Stimulated activated effector memory CD8-positive, alpha-beta T cell treated with anti-CD3 and anti-CD28 coated beads, Interleukin-12 subunit alpha, Interleukin-12 subunit beta, amount 100 ng/mL, for 72 hours (primary cell): ENCODE measurements at places on chromosomes 13 and 19.

DNA sequence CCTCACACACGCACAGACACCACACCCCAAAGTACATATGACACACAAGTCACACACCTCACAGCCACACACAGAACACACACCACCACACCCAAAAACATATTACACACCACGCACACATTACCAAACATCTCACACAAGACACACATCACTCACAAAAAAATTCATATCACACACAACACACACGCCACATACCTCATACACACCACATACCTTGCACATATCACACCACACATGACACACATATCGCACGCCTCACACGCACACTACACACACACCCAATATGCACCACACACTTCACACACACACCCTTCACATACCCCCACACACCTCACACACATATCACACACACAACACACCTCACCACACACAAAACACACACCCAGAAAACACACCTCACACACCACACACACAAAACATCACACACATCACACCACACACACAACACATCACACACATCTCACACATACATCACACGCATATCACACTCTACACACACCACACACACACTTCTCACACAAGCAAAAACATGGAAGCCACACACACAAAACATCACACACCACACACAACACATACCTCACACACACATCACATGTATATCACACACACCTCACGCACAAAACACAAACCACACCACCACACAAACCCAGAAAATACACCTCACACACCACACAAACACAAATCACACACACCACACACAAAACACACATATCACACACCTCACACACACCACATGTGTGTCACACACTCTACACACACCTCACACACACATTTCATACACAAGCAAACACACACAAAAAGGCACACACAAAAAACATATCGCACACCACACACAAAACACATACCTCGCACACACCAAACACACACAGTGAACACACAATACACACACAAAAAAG lies 132.1 kb downstream of the CRYL1 start:
- DNase-seq: no peak

GRCh38 chr13:99929866-99930265 lies 41.7 kb downstream of the ZIC5 start:
- DNase-seq: no peak

DNA sequence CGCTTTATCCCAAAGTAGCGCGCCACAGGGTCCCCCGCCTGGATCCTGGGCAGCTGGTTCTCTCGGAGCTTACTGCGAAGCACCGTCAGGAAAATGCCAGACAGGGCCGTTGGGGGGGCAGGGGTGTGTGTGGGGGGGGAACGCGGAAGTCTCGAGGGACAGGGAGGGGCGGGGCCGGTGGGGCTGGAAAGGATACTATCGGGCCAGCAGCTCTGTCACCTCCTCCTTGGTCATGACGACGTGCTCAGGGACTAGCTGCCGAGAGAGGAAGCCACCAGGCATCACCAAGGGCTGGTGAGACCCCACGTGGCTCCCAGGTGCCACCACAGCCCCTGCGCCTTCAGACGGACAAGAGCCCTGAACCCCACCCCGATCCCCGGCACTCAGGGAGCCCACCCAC lies 5.3 kb downstream of the POLR2E start:
- DNase-seq: no peak

DNA sequence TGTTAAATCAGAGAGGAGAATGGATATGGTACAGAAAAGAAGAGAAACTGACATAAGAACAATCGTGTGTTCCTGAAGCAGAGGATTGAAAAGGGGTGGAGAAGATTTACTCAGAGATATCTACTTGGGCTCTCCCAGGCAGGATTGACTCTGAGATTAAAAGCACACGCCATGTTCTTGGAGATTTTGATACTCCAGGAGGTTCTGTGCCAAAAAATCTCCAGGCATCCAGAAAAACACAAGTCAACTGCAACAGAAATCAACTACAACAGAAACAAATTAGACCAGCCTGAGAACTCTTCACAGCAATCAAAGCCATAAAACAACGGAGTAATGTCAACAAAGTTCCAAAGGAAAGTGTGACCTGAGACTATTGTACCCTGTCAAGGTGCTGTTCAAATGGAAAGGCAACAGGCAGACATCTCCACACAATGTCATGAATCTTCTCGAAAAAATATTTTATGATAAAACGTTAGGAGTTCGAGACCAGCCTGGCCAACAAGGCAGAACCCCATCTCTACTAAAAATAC lies 104.2 kb downstream of the UBL3 start:
- DNase-seq: no peak

- DNase-seq: peak; percentile 69
Observed at GRCh38 chr19:48837051-48837524, 797 bp upstream of the HSD17B14 start.

DNA sequence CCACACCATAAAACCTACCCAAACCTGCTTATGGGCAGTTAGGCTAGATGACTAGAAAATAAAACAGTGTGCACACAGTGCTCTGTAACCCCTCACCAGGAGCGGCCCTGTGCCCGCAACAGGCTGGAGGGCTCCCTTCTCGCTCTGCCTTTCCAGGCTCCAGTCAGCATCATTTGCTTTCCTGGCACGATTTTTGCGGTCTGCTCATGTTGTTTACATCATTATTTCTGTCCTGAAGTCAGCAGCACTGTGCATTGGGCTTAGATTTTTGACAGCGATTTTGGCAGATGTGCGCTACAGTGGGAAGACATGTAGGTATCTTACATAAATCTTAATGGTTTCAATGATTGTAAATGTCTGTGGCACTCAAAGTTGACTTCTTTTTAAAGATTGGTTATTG lies 344.0 kb downstream of the MTUS2 start:
- no peak for DNase-seq

GRCh38 chr13:22461854-22462490 lies 718.8 kb upstream of the SGCG start:
- DNase-seq: no peak

DNA sequence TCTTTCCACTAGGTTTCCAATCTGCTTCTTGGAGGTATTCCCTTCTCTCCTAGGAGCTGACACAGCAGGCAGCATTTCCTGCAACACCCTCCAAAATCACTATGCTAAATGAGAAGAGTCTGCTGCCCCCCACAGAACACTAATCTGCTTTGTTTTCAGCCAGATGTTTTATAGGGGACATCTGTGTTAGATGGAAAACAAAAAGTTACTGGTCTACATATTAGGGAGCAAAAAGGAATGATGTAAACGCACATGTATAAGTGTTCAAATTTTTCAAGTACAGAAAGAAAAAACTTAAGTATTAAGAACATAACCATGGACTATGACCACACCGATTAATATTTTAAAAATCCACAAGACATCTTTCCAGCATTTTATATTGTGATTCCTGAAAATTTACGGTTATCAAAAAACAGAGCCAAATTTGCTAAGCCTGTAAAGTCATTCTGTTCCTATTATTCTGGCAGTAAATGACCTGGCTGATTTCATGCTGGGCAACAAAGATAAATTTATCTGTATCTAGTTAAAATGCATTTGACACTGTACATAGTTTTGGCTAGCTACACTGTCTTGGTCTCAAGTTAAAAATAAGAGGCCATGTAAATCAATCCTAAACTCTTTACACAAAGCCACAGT lies 63.3 kb downstream of the DCLK1 start:
- DNase-seq: no peak

- DNase-seq: no peak
Observed at GRCh38 chr19:2327773-2328400, 499 bp downstream of the LSM7 start.

- DNase-seq: no peak
Observed at GRCh38 chr19:5447700-5448311, 7.4 kb upstream of the ZNRF4 start.

DNA sequence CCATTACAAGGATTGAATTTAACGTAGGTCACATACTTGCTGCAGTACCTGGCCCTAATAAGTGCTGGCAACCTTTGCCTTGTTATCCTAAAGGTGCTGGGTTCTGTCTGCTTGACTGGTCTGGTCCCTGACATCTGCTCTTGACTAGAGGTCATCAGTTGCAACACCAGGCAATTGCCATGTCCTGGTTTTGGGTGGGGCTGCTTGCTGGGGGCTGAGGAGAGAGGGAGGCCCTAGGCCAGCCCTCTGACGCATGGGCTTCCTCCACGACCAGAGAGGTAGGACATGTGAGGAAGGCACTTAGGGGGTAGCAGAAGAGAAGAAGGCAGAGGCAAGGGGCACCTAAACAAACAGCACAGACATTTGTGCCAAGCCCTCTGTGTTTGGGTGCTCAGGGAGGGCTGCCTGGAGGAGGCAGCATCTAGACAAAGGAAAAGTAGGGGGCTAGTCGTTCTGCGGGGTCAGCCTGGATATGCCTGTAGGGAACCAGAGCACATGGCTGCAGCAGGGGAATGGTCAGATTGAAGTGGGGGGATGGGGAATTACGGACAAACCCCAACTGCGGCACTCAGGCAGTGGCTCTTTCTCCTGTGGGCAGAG lies 21.7 kb downstream of the VSTM2B start:
- DNase-seq: no peak

GRCh38 chr13:90272356-90272755 lies 1075.1 kb upstream of the MIR17HG start:
- DNase-seq: no peak

- DNase-seq: no peak
Observed at GRCh38 chr19:38073841-38074685, 150.0 kb downstream of the DPF1 start.

- DNase-seq: no peak
Observed at GRCh38 chr13:47594833-47595232, 406.2 kb downstream of the SUCLA2 start.

DNA sequence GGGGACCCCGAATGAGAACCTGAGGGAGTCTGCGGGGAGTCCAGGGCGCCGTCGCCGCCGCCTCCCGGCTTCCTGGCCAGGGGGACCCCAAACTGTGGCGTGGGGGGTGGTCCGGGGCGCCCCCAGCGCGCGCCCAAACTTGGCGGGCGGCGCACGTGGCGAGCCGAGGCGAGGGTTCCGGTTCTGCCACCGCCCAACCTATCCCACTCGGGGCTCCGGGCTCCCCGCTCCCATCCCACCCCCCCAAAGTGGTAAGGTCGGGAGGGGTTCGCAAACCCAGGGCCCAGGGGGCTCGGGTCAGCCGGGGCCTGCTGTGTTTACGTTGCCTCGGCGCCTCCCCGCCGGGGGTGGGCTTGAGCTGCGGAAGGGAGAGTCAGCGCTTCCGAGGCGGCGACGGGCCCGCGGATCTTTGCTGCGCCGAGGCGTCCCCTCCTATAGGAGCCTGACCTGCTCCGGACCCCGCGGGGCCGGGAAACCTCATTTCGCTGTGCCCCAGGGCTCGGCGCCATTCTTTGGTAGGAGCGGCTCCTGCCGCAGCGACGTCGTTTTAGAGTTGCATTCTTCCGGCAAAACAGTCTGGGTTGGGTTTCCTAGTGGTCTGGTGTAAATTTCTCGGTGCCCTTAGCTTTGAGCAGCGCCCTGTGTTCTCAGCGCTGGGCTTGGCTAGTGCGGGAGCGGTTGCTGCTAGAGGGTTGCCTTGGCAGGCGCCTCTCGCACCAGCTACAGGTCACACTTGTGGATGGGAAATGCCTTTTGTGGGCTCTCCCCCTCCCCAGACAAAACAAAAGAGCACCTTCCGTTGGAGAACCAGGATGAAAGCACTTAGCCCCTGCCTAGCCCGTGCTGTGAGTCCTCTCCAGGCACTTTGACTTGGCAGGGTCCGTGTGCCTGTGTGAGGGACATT lies 1.2 kb downstream of the DAZAP1 start:
- DNase-seq: peak; percentile 41

DNA sequence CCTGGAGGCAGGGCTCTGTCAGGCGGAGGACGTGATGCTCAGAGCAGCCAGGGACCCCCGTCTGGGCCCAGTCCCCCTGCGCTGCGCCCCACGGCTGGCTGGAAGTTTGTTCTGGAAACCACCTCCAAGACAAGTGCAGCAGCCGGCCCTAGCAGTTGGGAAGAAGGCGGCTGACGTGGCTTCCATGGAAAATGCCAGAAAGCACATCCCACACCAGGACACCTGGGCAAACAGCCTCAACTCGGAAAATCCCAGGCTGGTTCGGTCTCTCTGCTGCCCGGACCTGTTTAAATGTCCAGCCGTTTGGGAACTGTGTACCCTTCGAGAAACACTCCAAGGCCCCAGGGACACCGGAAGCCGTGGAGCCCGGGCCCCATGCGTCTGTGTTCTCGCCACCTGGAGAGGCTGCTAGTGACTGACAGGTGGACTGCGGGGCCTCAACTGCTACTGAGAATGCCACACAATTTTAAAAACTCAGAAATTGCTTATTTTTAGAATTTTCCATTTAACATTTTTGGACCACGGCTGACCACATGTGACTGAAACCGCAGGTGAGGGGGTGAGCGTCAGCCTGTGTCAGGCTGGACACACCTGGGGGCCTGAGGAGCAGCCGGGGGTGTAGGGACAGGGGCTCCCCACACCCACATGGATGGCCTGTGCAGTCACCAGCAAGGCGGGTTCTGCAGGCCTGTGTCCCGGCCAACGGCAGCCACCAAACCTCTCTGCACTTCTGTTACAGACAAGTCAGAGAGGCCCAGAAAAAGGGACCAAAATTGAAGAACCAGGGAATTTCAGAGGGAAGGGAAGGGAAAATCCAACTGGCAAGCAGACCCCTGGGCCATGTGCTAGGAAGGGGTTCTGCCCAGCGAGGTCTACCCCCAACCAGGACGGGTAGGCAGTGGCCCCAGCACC lies 31.7 kb downstream of the RASA3 start:
- no peak for DNase-seq

GRCh38 chr13:105184201-105184600 lies 1351.3 kb downstream of the EFNB2 start:
- no peak for DNase-seq

- DNase-seq: no peak
Observed at GRCh38 chr13:112124141-112124540, 57.2 kb downstream of the SOX1 start.
